ENCODE measurements at places on chromosomes 2 and 18. TPM values are rescaled to one million over a fixed set of nuclear protein-coding genes. Genes with fewer than 3 reads are reported as not detected.

TANK gene
- 39.3 TPM for polyA plus RNA-seq

DNA sequence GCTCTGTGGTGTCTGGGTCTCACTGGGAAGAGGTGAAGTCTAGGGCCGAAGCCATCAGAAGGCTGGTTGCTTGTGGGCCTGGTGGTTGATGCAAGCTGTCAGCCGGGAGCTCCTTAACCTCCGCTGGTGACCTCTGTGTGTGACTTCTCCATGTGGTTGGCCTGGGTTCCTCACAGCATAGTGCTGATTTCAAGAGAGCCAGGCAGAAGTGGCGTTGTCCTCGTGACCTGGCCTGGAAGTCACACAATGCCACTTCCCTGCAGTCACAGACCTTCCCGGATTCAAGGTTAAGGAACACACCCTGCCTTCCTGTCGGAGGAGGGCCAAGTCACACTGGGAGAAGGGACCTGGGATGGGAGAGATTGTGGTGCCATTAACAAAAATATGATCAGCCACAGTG lies 303.7 kb upstream of the HS6ST1 start:
- DNase-seq = no peak

GRCh38 chr2:43095533-43096295 lies 130.7 kb downstream of the ZFP36L2 start:
- DNase-seq = no peak

DNA sequence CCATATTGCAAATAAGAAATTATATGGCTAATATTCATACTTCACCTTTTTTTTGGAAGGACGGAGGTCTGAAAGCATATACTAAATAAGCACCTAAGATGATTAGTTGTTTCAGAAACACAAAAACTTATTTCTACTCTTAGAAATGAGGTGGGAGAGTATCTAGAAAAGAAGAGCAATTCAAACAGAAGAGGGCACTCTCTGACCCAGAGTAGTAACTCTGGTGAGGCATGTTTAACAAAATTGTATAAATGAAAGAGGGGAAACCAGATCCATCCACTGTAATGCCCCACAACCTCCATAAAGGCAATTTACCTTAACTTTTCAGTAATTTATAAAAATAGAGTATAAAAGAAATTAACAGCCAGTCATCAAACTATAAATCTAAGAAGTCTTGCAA lies 669.6 kb upstream of the VRK2 start:
- DNase-seq = no peak

GRCh38 chr2:11042841-11043240 lies 112.4 kb upstream of the SLC66A3 start:
- no peak for DNase-seq
